ENCODE measurements at places on chromosomes 4 and X.
A peak's percentile ranks its signal among the peaks of the same experiment; 100 is the strongest.

DNA sequence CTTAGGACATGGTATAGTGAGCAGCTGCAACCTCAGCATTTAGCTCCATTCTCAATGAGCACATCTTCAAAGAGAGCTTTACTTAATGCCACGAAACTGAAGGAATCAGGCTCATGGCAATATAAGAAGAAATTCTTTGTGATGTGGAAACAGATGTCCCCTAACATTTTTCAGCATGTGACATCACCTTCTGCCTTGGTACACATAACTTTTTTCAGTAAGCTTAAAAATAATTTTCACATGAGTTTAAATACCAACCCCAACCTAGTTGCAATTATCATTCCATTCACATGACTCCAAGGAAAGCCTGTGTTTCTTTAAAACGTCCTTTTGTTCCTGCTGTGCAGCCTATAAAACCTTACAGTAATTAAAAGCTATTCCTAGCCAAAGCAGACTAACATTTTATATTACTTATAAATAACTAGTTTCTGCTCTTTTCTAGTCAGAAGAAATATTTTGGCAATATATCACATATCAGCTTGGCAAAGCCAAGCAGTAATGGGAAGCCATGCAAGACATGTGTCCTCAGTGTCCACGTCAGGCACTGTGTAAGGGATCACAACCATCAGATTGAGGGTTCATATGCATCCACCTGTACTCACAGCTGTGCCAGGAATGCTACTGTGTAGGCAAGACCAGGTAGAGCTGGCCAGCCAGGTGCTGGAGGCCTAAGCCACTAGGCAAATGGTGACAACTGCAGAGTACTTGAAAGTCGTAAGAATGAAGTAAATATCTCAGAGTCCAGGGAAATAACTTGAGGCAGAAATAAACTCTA, 466.6 kb downstream of the INPP4B start:
- no peak overlapping the region for H3K4me3 ChIP-seq
- H3K27me3 ChIP-seq, result no peaks in the 10 kb centered on the region
- peaks cover 3% of the 10 kb centered on the region for H3K4me1 ChIP-seq
- no peak for DNase-seq

GRCh38 chr4:105591573-105591972, 39.2 kb downstream of the ARHGEF38 start:
- H3K36me3 ChIP-seq, result no peaks in the 10 kb centered on the region
- H3K4me3 ChIP-seq, result no peak overlapping the region
- no peaks in the 10 kb centered on the region for H3K27me3 ChIP-seq
- no peak for DNase-seq
- H3K27ac ChIP-seq, result no peak overlapping the region

- H3K4me1 ChIP-seq, result peaks cover 30% of the 10 kb centered on the region
- no peak for DNase-seq
- no peaks in the 10 kb centered on the region for H3K27me3 ChIP-seq
- peaks cover 5% of the 10 kb centered on the region for H3K36me3 ChIP-seq
- peak overlapping the region; percentile 70 for H3K27ac ChIP-seq
These were observed 29.5 kb downstream of the TAPT1 start for GRCh38 chr4:16196482-16197393.

GRCh38 chr4:74395633-74396032, 30.7 kb downstream of the EREG start:
- no peaks in the 10 kb centered on the region for H3K4me1 ChIP-seq
- H3K36me3 ChIP-seq, result no peaks in the 10 kb centered on the region
- H3K27me3 ChIP-seq, result no peaks in the 10 kb centered on the region
- H3K27ac ChIP-seq, result no peak overlapping the region

GRCh38 chr4:6193399-6193798, 7.0 kb downstream of the JAKMIP1 start:
- no peak overlapping the region for H3K27ac ChIP-seq
- no peaks in the 10 kb centered on the region for H3K36me3 ChIP-seq
- no peak overlapping the region for H3K4me3 ChIP-seq

Measured in upper lobe of right lung (tissue), 1 donor.